ENCODE measurements at places on chromosomes 5 and 9. TPM values are rescaled to one million over a fixed set of nuclear protein-coding genes. Genes with fewer than 3 reads are reported as not detected.

- no peak for DNase-seq
These were observed 202.9 kb upstream of the PANK3 start for GRCh38 chr5:168781941-168782571.

- no peak for DNase-seq
These were observed 99.7 kb downstream of the SERINC5 start for GRCh38 chr5:80156156-80156555.

DNA sequence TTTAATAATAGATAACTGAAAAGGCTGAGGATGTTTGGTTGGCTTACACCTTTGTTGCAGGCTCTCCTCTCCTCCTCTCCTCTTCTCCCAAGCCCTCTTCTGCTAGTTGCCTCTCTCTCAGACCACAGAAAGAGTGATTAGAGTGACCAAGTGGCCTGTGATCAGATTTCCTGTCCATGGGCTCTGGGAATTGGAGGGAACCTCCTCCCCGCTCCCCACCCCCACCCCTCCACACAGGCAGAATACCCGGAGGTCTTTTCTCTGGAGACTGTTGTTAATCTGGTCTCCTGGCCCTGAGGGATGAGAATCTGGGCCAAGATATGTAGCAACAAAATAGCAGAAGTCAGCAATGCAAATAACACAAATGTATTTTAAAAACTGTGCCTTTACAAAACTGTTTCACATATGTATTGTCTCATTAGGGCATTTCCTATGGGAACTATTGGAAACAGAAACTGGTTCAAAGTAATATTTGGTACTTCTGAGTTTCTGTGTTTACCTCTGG lies 361.3 kb downstream of the NR2F1-AS1 start:
- no peak for DNase-seq

GRCh38 chr5:12214267-12215015 lies 310.2 kb upstream of the CTNND2 start:
- no peak for DNase-seq

DNA sequence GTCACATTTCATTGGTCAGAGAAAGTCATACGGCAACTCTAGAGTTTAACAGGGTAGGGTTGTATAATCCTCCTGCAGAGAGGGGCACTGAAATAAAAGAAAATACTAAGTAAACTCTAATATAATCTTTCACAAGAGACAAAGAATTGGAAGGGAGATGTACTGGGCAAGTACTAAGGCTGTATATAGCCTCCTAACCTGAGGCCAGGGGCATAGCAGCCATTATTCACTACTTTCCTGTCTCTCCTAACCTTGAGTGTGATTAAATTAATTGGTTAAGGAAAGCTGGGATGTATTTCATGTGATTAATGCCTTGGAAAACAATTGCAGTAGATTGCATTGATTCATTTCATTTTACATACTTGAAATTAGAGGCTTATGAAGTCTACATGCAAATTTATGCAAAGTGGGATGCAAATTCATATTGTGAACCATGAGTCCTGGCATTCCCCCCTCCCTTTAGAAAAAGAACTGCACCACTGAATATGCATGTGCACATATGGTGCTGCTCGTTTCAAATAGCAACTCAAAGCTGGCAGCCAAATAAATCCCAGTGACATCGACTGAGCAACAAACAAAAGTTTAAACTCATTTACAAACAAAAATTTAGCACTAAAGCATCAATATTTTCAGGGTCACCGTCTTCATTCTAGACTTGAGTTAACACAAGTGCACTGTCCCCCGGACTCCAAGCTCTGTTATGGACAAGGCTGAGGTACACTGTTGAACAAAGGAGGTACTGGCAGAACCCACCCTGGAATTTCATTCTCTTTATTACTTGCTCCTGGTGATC lies 70.0 kb downstream of the DMAC1 start:
- DNase-seq = no peak

DNA sequence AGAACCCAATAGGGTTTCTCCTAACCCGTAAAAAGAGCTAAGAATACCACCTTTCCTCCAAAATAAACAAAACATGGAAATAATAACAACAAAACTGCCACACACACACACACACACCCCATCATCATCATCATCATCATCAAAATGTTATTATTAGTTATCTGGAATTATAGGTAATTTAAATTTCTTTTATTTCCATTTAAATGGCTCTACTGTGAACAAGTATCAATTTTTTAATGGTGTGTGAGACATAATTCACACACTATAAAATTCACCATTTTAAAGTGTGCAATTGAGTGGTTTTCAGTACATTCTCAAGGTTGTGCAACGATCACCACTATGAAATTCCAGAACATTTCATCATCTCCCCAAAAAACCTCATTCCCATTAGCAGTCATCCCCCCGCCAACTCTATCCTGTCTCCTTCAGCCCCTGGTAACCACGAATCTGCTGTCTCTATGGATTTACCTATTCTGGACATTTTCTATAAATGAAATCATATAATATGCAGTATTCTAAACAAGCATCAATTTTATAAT lies 172.7 kb downstream of the ROR2 start:
- no peak for DNase-seq

DNA sequence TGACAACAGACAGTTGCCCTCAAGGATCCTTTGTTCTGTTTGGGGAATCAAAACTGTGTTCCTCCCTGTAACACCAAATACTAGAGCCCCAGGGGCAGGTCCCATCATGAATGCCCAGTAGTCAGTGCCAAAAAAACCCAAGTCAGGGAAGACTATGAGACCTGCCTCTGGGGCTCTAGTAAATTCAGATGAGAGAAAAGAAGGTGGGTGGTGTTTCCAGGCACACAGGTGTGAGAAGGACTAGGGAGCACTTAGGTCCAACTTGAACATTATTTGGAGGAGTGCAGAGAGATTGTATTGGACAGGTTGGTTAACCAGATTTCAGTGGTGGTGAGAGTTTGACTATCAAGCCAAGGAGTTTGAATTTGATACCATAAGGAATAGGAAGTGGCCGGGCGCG lies 52.0 kb downstream of the SLC22A5 start:
- DNase-seq = no peak

- DNase-seq = no peak
These were observed 51.5 kb downstream of the C9orf152 start for GRCh38 chr9:110156416-110156815.

DNA sequence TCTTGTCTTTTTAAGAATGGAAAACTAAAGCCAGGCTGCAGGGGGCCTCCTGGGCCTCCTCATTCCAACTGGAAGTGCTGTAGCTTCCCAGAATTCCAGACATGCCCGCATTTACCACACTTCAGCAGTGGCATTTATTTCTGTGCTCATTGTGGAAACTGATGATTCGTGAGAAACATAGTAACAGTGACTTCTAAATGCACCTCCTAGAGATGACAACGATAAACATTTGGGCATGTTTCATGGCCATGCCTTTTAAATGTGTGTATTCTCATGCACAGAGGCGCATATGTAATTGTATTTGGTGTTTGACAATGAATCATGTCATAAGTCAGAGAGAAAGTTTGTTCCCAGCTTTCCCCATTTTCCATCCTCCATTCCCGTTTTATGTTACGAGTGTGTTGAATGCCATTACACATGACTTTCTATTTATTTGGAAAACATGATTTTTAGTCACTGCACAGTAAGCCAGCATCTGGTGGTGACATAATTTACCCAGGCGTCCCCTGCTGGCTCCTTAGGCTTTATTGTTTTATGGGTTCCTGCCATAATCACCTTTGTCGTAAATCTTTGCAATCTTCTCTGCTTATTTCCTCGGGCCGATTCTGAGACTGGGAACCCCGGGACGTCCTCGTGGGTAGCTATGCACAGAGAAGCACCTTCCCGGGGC lies 68.8 kb upstream of the FCN2 start:
- DNase-seq = no peak

DNA sequence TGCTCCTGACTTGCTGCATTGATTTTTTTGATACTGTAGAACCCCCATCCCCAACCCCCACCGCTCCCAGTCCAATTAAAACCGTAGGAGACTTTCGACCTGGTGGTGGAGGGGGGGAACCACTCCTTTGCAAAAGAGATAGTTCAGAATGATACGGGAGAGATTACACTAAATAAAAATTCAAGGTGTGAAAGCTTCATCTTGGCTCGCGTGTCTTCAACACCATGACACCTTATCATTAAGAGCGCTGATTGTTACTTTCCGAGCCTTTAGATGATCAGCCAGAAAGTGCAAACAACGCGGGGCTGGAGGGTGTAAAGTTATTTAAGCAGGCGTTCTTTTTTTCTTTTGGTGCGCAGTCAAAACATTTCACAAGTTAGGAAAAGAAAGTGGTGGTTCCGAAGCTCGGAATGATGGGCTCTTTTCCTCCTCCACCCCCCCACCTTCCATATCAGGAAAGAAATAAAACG lies 1.3 kb upstream of the ZNF462 start:
- DNase-seq = no peak

GRCh38 chr9:88387552-88388202 lies 567 bp upstream of the SPIN1 start:
- peak; percentile 63 for DNase-seq

- no peak for DNase-seq
These were observed 265.8 kb upstream of the EFNA5 start for GRCh38 chr5:107936515-107936914.

Gene ASPN
- 25.9 TPM for total RNA-seq

Gene PTGDS
- 4,769 TPM for total RNA-seq

Gene SLC28A3
- 5.7 TPM for total RNA-seq

Gene SLC25A2
- not detected for total RNA-seq

Gene CTXN3
- not detected for total RNA-seq
